ENCODE measurements at places on chromosomes 3 and 15.

DNA sequence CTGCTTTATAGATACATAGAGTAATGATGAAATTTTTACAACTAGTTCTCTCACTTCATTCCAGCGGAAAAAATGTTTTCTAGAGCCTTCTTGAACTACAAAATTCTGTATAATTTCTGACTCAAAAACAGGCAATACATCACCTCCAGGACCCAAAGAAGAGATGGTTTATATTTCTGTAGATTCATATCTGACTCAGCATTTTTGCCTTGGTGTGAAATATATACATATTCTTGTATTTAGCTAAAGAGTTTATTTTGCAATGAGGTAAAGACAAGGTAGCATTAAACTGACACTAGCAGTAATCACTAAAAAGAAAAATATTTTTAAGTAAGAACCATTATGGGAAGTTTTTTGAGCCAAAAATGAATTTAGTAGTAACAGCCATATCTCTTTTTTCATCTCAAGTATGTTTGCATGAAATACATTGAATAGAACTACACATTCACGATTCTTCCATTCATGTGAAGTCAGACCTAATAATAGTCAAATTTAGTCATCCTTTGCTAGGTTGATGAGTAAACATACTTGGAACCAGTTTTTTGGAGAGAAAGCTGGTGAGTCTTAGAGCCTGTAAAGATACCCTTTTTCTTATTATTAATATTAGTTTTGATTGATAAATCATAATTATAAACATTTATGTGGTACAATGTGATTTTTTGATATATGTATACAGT is 31.6 kb downstream of the COL8A1 start:
- no peaks in the 10 kb centered on the region for H3K36me3 ChIP-seq
- H3K4me1 ChIP-seq, result peaks cover 5% of the 10 kb centered on the region
- no peaks in the 10 kb centered on the region for H3K27me3 ChIP-seq

DNA sequence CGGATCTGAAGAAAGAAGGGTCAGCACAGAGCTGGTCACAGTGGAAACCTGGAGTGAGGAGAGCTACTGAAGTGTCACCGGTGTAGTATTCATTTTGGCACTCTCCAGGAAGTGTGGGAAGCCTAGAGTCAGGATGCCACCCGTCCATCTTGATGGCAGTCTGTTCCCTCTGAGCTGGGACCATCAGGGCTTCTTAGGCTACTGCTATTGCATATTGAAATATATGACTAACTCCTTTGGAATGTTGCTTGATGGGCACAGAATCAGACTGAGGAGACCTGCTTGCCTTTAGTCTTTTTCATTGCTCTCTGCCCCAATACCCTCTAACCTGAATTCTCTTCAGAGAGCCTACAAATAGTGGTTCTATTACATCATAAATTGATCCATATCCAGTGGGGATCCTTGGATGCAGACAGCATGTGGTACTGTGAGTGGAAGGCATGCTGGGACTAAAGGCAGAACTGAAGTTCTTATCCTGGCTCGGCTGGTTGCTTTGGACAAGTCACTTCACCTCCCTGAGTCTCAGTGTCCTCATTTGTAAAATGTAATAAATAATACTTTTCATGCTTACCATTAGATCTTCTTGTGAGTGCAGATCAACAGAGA is 143.5 kb downstream of the PDE8A start:
- H3K4me1 ChIP-seq, result no peaks in the 10 kb centered on the region
- H3K36me3 ChIP-seq, result no peaks in the 10 kb centered on the region
- no peak overlapping the region for H3K4me3 ChIP-seq
- H3K27me3 ChIP-seq, result no peaks in the 10 kb centered on the region
- no peak overlapping the region for H3K27ac ChIP-seq

DNA sequence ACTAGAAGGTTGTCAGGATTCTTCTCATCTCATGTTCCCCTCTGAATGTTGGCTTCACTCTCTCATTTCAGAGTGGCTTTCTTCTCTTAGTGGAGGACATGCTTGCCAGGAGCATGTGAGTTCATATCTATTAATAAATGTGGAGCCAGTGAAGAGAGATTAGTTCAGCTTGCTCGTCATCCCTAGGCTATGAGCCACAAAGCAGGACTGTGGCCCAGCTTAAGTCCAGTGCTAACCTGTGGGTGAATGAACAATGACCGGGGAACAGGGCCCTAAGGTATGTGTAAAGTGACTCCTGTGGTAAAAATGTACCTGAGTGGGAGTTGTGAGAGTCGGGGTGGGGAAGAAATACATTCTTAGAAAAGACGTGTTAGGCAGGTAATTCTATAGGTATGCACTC is 96.9 kb upstream of the TBL1XR1 start:
- H3K4me1 ChIP-seq, result no peaks in the 10 kb centered on the region
- H3K27ac ChIP-seq, result no peak overlapping the region
- no peaks in the 10 kb centered on the region for H3K27me3 ChIP-seq
- no peak overlapping the region for H3K4me3 ChIP-seq
- DNase-seq, result no peak
- H3K36me3 ChIP-seq, result no peaks in the 10 kb centered on the region

DNA sequence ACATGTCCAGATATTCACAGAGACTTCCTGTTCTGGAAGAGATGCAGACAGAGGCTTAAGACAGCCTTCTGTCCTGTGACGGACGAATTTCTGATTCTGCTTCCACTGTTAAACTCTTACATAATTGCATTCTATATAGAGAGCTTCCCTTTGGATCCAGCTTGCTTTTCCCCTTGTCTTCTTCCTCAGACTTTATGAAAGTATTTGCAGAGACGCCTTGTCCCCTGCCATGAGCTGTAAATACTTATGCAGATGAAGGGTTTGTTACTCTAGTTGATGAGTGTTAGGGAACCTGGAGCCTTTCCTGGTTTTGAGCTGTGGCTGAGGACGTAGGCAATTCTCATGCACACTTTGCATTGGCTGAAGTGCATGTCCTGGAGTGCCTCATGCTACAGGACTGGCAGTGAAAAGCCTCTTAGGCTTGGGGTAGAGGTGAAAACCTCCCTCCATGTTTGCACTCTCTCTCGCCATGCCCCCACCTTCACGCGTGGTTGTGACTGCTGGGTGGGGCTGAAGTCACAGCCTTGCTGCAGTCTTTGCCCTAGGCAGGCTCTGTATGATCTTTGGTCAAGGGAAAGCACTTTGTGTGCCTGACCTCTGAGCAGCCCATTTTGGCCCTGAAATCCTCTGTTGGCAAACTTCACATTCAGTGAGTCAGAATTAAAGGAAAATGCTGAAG is 286.6 kb downstream of the PTPRG start:
- H3K4me3 ChIP-seq, result no peak overlapping the region
- no peaks in the 10 kb centered on the region for H3K4me1 ChIP-seq
- H3K27me3 ChIP-seq, result no peaks in the 10 kb centered on the region
- no peak overlapping the region for H3K27ac ChIP-seq
- no peaks in the 10 kb centered on the region for H3K36me3 ChIP-seq

DNA sequence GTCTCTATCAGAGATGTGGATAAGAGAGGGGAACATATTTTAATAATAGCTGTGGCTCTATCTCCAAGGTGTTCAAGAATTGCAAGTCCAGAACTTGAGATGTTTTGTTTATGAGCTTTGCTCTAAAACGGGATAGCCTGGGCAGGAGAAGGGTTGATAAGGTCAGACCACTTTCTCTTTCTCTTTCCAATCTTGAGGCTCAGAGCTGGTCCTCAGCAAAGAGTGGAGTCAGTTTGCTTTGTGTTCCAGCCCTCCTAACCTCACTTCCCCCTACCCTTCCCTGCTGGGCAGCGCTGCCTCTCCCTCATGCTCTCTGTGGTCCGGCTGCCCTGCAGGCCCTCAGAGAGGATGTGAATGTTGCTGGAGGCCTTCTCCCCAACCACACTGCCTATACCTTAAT is 13.8 kb downstream of the KLHL6 start:
- H3K4me3 ChIP-seq, result peak overlapping the region; percentile 36
- no peaks in the 10 kb centered on the region for H3K27me3 ChIP-seq
- peaks cover 83% of the 10 kb centered on the region for H3K4me1 ChIP-seq
- DNase-seq, result peak; percentile 80

DNA sequence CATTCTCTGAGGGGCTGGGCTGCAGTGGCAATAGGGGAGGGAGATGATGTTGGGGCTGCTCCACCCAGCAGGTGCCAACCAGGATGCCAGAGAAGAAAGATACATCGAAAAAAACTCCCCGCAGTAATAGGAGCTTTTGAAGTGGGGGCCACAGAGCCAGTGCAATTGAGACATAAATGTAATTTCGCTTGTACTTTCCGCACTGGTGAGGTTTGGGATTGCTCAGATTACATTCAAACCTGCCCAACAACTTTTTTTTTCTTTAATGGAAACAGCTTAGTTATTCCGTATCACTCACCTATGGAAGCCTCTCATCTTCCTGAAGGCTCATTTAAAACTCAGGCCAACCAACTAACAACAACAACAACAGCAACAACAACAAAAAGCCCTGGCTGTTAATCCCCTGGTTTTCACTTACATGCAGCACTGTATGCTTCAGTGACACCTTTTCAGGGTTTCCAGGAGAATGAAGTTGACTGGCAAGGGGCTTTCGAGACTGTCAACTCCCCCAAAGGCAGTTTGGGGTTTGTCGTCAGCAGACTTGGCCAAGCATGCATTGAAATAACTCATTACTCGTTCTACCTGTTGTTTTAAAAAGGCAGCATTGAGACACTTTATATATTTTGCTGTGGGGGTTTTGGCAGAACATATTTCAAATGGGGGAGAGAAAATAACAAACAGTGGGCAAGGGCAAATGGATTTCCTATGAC is 163.8 kb downstream of the EBLN2 start:
- no peaks in the 10 kb centered on the region for H3K36me3 ChIP-seq
- DNase-seq, result no peak
- H3K27me3 ChIP-seq, result no peaks in the 10 kb centered on the region

DNA sequence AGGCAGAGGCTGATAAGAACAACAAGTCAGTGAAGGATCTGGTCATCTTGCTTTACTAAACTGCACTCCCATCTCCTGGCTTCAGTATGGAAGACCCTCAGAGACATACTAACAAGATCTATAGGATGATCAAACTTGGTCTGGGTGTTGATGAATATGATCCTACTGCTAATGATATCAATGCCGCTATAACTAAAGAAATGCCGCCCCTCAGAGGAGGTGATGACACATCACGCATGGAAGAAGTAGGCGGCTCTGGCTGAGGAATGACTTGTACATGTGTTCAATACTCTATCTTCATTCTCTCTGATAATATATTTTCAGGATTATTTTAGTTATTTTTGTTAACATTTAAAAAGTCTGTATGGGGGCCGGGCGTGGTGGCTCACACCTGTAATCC is 17.5 kb upstream of the EIF2B5 start:
- DNase-seq, result no peak
- H3K27me3 ChIP-seq, result peaks cover 6% of the 10 kb centered on the region
- no peak overlapping the region for H3K4me3 ChIP-seq
- H3K27ac ChIP-seq, result no peak overlapping the region
- H3K4me1 ChIP-seq, result peaks cover 6% of the 10 kb centered on the region

- peaks cover 8% of the 10 kb centered on the region for H3K4me1 ChIP-seq
- H3K27ac ChIP-seq, result no peak overlapping the region
- H3K4me3 ChIP-seq, result no peak overlapping the region
- no peaks in the 10 kb centered on the region for H3K27me3 ChIP-seq
- DNase-seq, result no peak
These were observed 47.5 kb downstream of the UBP1 start for GRCh38 chr3:33392703-33393125.

- H3K4me1 ChIP-seq, result no peaks in the 10 kb centered on the region
- H3K4me3 ChIP-seq, result no peak overlapping the region
- H3K27me3 ChIP-seq, result no peaks in the 10 kb centered on the region
- no peak for DNase-seq
These were observed 177.3 kb downstream of the CDIN1 start for GRCh38 chr15:36756707-36757106.

DNA sequence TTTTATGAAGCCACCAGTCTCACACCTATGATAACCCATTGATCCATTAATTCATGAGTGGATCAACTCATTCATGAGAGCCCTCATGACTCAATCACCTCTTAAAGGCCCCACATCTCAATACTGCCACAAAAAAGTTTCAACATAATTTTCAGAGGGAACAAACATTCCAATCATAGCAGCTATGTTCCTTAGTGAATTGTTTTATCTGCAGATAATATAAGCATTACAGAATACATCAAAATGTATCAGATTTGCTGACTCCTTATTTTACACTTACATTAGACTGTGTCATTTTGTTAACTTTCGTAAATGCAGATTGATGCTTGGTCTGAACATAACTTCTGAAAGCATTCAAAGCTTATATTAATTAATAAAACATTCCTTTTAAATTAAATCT is 155.3 kb upstream of the MBNL1 start:
- no peaks in the 10 kb centered on the region for H3K4me1 ChIP-seq
- no peak for DNase-seq
- H3K27me3 ChIP-seq, result no peaks in the 10 kb centered on the region
- H3K4me3 ChIP-seq, result no peak overlapping the region
- no peak overlapping the region for H3K27ac ChIP-seq

DNA sequence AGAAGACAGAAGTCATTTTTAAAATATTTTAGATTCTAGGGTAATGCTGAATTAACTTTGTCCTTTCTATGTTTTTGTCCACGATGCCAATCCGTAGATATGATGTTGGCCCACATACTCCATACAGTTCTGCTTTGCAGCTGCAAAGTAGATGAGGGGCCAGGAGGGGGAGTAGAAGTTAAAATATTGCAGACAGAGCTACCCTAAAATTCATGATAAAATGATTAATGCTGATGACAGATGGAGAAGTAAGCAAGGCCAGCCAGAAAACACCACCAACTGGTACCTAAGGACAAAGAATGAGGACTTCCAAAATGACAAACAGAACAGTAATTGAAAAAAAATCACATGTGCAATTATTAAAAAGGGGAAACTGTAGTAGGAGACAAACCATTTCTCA is 756.6 kb upstream of the ARPP21 start:
- no peak for DNase-seq
- no peaks in the 10 kb centered on the region for H3K27me3 ChIP-seq
- H3K36me3 ChIP-seq, result no peaks in the 10 kb centered on the region
- H3K27ac ChIP-seq, result no peak overlapping the region
- no peaks in the 10 kb centered on the region for H3K4me1 ChIP-seq

- H3K27me3 ChIP-seq, result no peaks in the 10 kb centered on the region
- no peak overlapping the region for H3K27ac ChIP-seq
- H3K4me3 ChIP-seq, result no peak overlapping the region
These were observed 101.4 kb downstream of the TFG start for GRCh38 chr3:100810671-100811070.

GRCh38 chr3:117133066-117133465 is 423.5 kb downstream of the TUSC7 start:
- H3K27me3 ChIP-seq, result no peaks in the 10 kb centered on the region
- no peaks in the 10 kb centered on the region for H3K36me3 ChIP-seq
